ENCODE measurements at places on chromosomes 13 and 19.
A peak's percentile ranks its signal among the peaks of the same experiment; 100 is the strongest.

GRCh38 chr13:28229522-28230411 is 91.4 kb downstream of the PAN3 start:
- no peak for DNase-seq

DNA sequence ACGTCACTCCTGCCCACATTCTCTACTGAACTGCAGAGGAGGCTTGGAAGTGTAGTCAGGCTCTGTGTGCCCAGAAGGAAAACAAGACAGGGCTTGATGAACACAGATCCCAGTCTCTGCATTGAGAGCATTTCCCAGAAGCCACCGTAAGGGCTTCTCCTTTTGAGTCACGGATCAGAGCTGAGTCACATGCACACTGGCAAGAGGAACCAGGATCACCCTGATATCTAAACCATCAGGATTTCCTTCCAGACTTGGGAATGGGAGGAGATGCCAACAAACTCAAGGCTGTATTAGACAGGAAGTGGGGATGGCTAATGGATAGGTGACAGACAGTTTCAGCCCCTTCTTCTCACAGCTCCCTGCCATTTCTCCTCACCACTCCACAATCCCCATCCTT is 17.7 kb upstream of the FBXO17 start:
- DNase-seq, result no peak

GRCh38 chr13:94239135-94239534 is 240.3 kb downstream of the DCT start:
- no peak for DNase-seq

- DNase-seq, result no peak
Observed at GRCh38 chr19:42424712-42425131, 2.5 kb downstream of the LIPE start.

GRCh38 chr13:42401376-42401775 is 129.4 kb downstream of the AKAP11 start:
- no peak for DNase-seq

DNA sequence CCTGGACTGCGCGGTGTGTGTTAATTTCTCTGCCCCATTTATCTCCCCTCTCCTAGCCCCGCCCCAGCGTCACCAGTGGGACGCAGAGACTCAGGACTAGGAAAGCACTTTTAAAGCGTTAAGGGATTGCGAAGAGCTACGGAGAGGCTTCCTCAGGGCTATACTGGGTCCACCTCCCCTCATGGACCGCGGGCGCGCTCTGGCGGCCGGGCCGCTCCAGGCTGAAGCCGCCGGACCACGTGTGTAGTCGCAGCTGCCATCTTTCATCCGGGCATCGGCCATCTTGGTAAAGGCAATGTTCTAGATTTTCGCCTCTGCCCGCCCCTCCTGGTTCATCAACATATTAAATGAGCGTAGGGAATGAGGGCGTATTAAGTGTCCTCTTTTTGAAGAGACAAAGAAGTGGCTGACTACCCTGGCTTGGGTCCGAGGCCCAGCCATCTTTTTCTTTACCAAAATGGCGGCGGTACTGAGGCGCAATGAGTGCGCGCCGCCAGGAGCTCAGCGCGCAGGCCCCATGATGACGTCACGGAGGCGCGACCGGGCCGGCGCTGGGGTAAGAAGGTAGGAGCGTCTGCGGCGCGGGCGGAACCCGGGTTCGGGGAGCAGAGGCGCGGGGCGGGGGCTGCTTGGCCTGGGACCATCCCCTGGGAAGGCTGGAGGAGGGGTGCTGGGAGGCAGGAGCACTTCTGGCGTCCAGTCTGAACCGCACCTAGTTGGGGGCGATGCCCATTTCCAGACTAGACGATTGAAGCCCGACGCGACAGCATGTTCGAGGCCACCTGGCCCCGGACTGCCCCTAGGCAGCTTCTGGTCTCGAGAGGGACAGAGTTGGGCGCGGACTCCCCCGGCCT is at the start of gene CCDC124:
CCDC124 (plus strand) TSS at position 531 of the 854 bp plus-strand sequence. CDS start 3,406 bp downstream, outside the sequence.
- peak; percentile 81 for DNase-seq

GRCh38 chr19:55392820-55393761 is 7.4 kb downstream of the RPL28 start:
- DNase-seq, result no peak

GRCh38 chr19:56348289-56348877 is 33.7 kb upstream of the ZSCAN5A start:
- DNase-seq, result no peak

DNA sequence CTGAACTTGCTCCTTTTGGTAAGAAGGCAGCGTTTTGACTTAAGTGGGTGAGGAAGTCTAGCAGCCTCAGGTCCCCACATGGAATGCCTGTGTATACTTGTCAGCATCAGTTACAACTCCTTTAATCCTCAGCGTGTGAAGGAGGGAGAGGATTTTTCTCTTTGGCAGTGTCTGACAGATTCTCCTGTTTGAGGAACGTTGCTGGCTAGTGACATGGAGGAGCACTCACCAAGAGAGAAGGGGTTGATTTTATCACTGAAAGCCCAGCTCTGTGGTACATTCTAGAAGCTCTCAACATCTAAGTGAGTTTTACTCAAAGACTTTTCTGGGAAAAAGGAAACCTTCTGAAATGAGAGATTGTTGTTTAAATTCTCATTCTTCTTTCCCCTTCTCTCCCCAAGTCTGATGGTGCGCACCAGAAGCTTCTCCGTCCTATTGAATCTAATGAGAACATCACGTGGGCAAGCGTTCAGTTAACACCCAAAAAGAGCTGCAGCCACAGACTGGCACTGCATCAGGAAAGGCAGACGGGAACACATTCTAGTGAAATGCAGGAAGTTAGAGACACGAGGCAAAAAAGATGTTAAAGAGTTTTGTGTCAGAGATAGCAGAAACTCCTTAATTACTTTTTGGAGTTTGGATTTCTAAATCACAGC is 58.2 kb downstream of the GJA3 start:
- no peak for DNase-seq

GRCh38 chr13:38647312-38647711 is 39.6 kb upstream of the FREM2 start:
- no peak for DNase-seq

DNA sequence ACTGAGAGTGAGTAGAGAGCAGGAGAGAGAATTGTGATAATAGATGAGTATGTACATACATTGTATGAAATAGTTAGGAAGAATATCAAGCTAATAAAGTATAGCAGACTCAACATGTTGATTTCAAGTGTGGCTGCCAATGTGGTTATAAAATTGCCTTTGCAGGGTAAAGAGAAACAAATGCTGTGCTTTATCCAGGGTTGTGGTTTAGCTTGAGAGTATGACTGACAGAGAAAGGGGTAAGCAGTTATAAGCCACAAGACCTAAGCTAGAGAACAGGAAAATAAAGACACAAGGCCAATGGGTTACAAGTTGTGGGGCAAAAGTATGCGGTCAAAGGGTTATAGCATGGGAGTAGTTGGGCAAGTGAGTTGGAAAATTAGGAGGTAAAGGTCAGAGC is 1217.5 kb downstream of the DIAPH3 start:
- no peak for DNase-seq

DNA sequence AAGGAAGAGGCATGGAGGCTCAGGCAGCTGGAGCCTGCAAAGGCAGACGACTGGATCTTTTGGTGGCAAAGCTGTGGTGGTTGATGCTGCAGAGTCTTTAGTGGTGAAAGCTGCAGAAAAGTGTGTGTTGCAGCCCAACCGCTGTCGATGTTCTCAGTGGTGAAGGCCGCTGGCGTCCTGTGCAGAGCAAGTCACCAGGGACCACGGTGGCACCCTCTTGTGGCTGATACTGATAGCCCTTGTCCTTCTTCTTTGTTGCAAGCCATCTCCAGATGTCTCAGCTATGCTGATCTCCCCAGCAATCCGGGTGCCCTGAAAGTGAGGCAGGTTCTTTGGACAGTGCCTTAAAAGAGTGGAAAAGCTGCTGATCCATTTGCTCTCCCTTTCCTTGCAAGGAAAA is 610.9 kb upstream of the PCDH9 start:
- no peak for DNase-seq

DNA sequence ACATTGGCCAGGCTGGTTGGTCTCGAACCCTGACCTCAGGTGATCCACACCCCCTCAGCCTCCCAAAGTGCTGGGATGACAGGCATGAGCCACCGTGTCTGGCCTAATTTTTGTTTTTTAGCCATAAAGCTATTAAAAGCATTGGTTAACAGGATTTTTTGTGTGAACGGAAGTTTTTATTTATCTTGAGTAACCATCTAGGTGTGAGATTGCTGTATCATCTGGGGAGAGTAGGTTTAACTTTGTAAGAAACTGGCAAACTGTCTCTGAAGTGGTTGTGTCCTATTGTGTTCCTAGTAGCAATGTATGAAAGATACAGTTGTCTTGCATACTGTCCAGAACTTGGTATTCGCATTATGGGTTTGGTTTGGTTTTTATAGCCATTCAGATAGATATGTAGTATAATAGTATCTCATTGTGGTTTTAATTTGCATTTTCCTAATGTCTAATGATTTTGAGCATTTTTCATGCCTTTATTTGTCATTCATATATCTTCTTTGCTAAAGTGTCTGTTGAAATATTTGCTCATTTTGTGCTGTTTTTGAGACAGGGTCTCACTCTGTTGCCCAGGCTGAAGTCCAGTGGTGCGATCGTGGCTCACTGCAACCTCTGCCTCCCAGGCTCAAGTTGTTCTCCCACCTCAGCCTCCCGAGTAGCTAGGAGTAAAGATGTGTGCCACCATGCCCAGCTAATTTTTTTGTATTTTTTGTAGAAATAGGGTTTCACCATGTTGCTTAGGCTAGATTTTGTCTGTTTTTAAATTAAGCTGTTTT is 13.5 kb upstream of the PLEKHF1 start:
- DNase-seq, result no peak

DNA sequence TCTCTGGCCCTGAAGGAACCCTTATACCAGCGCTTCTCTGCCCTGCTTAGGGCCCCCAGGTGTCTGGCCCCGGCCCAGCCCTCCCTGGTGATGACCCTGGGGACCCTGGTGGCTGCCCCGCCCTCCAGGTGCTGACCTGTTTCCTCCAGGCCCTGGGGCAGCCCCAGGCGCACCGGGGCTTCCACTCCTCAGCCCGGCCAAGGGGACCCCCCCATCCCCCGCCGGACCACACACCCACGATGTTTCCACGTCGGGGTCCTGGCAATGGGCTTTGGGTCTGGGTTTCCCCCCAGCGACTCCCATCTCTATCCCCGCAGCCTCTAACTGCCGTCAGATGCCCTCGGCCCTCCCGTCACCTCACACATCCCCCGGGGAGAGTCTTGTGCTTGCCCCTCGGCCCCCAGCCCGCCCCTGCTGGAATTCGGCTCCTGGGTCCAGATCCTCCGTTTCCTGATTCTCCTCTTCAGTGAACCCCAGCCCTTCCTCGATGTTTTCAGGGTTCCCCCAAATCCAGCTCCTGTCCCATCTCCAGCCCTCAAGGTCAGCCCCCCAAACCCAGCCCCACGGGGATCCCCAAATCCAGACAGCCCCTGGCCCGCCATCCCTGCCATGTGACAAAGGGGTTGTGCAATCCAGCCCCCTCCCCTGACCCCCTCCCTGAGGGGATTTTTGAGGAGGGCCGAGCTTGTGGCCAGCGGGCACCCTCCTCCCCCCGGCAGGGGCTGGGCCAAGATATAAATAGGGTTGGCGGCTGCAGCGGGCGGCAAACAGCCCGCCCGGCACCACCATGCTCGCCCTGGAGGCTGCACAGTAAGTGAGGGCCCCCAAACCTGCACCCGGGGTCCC is at the start of gene SPIB:
SPIB (plus strand) TSS at position 763 of the 846 bp plus-strand sequence; CDS start at position 788, 25 bp downstream.
- DNase-seq, result no peak

GRCh38 chr13:51978796-51979556 is 32.3 kb downstream of the ATP7B start:
- no peak for DNase-seq

- DNase-seq, result no peak
Observed at GRCh38 chr13:39684531-39685137, 29.2 kb downstream of the COG6 start.

DNA sequence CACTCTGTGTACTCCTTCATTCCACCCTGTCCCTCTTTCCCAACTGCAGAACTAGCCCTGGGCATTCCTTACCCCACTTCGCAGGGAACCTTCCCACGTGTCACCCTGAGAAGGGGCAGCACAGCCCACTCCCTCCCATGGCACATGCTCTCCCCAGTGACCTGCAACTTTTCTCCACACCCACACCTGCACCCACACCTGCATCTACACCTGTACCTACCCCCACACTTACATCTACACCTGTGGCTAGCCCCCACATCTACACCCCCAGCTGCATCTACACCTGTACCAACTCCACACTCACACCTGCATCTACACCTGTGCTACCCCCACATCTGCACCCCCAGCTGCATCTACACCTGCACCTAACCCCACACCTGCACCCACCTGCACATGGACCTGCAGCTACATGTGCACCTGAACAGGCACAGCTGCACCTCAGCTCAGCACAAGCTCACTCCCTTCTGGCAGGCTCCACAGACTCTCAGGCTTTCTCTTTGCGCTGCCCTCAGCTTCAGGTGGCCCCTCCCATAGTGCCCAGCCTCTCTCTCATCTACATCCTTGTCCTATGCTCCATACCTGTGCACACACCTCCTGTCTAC is 234.1 kb downstream of the TUBA3C start:
- DNase-seq, result no peak

DNA sequence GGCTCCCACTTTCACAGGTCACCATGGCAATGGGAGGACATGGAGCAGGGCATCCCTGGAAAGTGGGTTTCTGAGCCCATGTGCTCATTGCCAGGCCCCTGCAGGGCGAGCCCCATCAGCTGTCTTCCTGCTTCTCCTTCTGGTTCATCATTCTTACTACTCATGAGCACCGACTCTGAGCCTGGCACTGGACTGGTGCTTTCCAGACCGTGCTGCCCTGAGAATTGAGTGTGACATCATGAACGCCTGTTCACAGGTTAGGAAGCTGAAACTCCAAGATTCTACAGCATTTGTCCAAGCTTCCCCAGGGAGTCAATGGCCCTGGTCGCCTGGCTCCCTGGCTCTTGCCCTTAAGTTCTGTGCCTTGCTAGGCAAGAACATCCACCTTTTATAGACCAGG is 210.4 kb upstream of the ZNF536 start:
- DNase-seq, result no peak

DNA sequence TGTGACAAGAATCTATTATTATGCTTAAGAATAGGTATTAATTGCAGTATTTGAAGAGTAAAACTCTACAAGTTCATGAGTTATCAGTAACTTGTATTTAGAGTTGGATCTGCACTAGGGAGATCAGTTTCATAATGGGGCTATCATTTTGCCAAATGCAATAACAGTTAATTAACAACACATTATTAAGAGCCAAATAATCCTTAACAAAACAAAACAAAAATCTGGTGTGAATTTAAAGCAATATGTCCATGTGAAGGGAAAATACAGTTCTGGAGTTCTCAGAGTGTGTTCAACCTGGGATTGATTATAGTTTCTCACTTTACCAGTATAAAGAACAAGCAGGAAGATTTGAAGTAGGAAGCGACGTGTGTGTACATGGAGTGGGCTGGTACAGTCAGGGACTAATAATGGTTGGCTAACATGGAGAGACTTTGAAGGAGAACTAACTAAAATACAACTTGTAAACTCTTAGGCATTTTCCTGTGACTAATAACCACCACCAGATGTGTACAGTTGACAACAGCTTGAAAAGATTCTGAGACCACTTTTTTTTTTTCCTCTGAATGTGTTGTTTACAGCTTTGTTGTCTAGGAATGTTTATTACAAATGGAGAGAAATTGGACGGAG is 58.5 kb downstream of the POSTN start:
- no peak for DNase-seq

All from stimulated activated CD8-positive, alpha-beta memory T cell treated with anti-CD3 and anti-CD28 coated beads, Interleukin-7, amount 100 ng/mL, for 1 hour (primary cell).